Naive thymus-derived CD4-positive, alpha-beta T cell (primary cell): ENCODE measurements at places on chromosomes 2 and 18. TPM values are rescaled to one million over a fixed set of nuclear protein-coding genes. Genes with fewer than 3 reads are reported as not detected.

- DNase-seq: no peak
These were observed 4.8 kb downstream of the ITGA4 start for GRCh38 chr2:181462033-181462432.

Gene KCNG2
- not detected for total RNA-seq

Gene LGALSL
- total RNA-seq: not detected

DNA sequence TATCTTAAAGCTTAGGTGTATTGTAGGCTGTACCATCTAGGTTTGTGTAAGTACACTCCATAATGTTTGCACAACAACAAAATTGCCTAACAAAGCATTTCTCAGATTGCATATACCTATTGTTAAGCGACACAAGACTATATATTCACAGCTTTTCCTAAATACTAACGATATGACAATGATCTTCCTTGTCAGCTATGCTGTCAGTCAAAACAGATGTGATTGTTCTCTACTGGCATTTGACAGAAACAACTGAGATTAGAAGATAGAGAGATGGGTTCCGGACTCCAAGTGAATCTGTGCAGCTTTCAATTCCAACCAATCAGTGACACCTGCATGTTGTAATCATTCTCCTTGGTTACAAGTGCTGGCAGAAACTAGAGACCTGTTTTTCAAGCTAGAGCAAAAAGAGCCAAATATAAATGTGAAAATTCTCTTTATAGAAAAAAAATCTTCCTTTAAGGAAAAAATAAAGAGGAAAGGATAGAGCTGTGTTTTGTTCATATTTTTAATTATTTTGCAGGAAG is 1232.3 kb upstream of the SLC39A10 start:
- DNase-seq: no peak

GRCh38 chr2:68172521-68172920 is 14.8 kb downstream of the PNO1 start:
- DNase-seq: no peak
